HEK293T (cell line): ENCODE measurements at places on chromosomes 12 and 14.

DNA sequence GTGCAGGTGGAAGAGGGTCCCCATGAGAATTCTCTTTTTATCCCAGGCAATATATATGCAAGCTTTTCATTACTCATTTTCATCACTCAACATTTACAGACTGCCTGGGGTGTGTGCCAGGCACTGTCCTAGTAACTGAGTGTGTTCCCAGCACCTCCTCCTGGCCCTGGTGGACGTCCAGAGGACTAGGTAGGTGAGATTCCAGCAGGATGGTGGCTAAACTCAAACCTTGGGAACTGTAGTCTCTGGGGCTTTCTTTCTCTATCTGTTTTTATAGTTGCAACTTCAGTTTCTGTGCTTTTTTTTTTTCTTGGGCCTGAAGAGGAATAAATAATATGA is 63.8 kb downstream of the SUSD6 start:
- no peak for DNase-seq

DNA sequence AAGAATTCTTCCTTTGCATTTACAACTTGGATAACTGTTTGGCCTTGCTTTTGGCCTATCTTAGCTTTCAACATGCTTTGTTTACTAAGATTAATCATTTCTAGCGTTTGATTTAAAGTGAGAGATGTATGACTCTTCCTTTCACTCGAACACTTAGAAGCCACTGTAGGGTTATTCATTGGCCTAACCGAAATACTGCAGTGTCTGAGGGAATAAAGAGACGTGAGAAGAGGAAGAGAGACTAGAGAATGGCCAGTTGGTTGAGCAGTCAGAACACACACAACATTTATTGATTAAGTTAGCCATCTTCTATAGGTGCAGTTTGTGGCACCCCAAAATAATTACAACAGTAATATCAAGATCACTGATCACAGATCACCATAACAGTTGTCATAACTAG is 62.3 kb upstream of the CCDC175 start:
- DNase-seq: no peak

DNA sequence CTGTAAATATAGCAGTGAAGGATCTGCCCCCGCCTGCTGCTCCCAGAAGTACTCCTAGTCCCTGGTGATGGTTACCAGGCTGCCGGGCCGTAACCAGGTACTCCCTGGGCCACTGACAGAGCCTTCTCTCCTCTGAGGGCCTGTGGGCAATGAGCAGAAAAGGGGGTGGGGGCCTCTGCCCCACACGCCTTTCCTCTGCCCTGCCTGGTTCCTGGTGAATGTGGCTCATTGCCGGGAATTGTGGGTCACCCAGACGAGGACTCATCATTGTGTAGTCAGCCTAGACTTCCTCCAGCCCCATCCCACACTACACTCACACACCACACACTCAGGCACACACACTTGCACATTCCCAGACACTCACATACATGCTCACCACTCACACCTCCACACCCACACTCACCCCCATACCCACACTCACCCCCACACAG is 35.7 kb upstream of the ACTN1 start:
- no peak for DNase-seq

DNA sequence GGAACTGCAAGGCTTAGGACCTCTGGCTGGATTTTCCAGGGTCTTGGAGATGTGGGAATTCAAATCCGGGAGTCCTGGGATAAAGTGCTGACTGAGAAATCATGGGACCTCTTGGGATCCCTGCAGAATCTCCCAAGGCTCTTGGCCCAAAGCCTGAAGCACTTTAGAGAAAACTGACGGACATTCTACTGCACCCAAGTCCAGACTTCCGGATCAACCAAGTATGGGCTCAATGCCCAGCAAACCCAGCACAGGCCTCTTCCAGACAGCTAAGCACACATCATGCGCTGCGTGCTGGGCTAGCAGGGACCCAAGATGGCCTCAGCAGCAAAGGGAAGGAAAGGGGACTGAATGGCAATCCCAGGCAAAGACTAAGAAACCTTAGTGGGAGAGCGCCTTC is 85.0 kb downstream of the ACTN1 start:
- no peak for DNase-seq

GRCh38 chr12:4133636-4134447 is 139.7 kb upstream of the CCND2 start:
- no peak for DNase-seq

- DNase-seq: no peak
These were observed 7.1 kb downstream of the CSRP2 start for GRCh38 chr12:76871742-76872141.

DNA sequence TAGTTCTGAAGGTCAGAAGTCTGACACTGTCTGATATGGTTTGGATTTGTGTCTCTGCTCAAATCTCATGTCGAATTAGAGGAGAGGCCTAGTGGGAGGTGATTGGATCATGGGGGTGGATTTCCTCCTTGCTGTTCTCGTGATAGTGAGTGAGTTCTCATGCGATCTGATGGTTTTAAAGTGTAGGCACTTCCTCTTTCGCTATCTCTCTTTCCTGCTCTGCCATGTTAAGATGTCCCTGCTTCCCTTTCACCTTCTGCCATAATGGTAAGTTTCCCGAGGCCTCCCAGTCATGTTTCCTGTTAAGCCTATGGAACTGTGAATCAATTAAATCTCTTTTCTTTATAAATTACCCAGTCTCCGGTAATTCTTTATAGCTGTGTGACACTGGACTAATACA is 84.1 kb upstream of the TMTC1 start:
- DNase-seq: no peak

GRCh38 chr12:9636150-9636850 is 28.6 kb upstream of the KLRB1 start:
- DNase-seq: no peak

- DNase-seq: no peak
These were observed 4.2 kb downstream of the ERO1A start for GRCh38 chr14:52690983-52691760.

DNA sequence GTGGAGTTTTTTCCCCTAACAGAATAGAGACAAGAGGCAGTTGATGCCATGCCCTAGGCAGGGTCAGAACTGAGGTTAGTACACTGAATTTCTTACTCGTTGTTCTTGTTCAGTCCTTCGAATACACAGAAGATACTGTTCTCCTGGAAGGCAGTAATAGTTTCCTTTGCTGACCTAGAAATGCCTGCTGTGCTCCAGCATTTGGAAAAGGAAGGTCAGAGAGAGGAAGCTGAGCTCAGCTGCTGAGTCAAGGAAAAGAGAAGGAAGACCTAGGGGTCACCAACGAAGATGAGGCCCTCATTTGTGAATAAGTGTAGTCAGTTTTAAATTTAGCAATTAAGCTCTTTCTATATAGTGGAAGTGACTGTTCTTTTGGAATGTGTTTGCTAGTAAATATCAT is 100.1 kb downstream of the CRADD start:
- DNase-seq: no peak
